ENCODE measurements at places on chromosomes 13 and 19.

- DNase-seq: peak; percentile 92
Observed at GRCh38 chr13:80469853-80470381, 129.0 kb upstream of the SPRY2 start.

GRCh38 chr19:58356766-58357480 lies 3.6 kb upstream of the A1BG start:
- no peak for DNase-seq

- peak; percentile 57 for DNase-seq
Observed at GRCh38 chr19:38707512-38708114, 36.7 kb downstream of the CAPN12 start.

- peak; percentile 48 for DNase-seq
Observed at GRCh38 chr19:58279042-58279924, 528 bp downstream of the ZNF8 start.

DNA sequence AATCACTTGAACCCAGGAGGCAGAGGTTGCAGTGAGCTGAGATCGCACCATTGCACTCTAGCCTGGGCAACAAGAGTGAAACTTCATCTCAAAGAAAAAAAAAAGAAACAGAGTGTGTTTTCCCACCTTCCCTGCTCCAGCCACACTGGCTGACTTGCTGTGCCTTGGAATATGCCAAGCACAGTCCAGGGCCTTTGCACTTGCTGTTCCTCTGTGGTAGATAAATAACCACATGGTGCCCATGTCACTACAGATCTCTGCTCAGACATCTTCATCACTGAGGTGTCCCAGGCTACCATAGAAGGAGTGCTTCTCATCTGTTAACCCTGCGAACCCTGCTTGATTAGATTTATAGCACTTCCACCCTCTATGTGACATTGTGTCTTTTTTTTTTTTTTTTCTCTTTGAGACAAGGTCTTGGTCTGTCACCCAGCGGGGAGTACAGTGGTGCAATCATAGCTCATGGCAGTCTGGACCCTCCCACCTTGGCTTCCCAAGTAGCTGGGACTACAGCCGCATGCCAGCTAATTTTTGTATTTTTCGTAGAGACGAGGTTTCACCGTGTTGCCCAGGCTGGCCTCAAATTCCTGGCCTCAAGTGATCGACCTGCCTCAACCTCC lies 10.4 kb downstream of the SMARCA4 start:
- no peak for DNase-seq

- peak; percentile 11 for DNase-seq
Observed at GRCh38 chr19:16509141-16510061, 13.2 kb downstream of the C19orf44 start.

DNA sequence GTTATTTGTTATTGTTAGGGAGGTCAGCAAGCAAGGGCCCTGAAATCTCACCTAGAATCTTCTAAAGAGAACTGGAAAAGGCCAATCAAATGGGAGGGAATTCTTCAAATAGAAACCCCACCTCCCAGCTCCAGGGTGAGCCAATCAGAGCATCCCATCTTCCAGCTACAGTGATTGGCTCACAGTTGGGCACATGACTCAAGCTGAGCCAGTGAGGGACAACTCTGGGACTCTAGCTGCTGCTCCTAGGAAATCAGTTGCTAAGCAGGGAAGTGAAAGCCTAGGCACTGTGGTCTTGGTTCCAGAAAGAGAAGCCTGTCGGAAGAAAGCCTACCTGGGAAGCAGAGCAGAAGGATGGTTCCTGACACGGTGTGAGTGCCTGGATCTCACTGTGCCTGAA lies 13.4 kb downstream of the TM6SF2 start:
- DNase-seq: no peak

DNA sequence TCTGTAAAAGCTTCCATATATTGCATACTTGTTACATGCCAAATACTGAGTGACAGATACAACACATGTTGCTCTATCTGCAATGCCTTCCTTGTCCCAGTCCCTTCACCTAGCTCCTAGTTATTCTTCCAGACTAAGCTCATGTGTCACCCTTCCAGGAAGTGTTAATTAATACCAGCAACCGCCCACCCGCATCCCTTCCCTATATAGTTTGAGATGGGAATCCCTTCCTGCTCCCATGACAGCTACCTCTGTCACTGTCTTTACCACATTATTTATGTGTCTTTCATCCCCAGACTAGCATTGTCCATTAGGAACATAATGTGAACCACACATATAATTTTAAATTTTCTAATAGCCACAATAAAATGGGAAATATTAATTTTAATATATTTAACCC lies 49.5 kb upstream of the FRY start:
- DNase-seq: no peak

- no peak for DNase-seq
Observed at GRCh38 chr13:73187106-73187505, 128.3 kb downstream of the KLF5 start.

DNA sequence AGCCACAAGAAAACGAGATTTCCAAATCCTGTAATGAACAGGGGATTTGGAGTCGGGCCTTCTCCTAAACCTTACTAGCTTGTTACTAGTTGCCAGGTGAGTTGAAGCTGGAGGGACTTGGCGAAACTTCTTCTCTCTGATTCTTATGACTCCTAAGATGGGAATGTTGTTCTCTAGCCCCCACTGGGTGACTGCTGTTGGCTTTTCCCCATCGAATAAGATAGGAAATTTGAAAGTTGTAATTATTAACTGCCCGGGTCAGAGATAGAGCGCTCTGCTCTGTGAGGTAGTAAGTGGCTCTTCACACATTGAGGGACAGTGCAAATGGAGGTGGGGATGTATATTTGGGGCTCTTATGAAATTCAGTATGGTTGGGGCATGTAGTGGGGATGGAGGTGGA lies 111.2 kb upstream of the MBNL2 start:
- no peak for DNase-seq

DNA sequence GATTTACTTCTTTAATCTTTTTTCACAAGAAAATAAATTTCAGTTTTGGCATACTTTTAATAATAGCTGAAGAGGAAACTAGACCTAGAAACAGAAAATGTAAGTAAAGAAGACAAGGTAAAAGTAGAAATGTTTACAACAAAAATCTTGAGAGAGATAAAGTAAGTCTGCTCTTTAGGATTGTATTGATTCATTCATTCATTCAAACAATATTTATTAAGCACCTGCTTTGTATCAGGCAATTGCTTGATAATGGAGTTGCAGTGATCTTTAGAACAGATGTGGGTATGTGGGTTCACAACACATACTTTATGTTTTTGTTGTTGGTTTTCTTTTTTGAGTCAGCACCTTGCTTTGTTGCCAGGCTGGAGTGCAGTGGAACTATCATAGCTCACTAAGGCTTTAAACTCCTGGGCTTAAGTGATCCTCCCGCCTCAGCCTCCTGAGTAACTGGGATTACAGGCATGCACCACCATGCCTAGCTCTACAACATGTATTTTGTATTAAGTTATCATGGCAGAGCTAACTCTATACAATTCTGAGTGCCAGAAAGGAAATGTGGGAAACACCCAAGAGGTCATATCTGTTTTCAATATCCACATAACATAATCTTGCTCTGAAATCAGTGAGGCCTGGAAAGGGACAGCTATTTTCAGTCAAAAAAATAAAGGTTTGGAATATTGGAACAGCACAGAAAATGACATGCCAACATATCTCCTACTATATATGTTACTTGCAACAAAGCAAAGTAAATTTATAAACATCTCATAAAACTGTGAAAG lies 8.8 kb upstream of the SPART start:
- DNase-seq: no peak

- DNase-seq: peak; percentile 74
Observed at GRCh38 chr13:37869756-37870488, at the start of gene TRPC4. Gene TRPC4 (minus strand): TSS chr13:37869772. CDS start chr13:37783333, 86,439 bp downstream.

GRCh38 chr19:18090545-18091216 lies 3.9 kb upstream of the IL12RB1 start:
- peak; percentile 10 for DNase-seq

GRCh38 chr19:16235811-16236652 lies 38.3 kb downstream of the AP1M1 start:
- no peak for DNase-seq

DNA sequence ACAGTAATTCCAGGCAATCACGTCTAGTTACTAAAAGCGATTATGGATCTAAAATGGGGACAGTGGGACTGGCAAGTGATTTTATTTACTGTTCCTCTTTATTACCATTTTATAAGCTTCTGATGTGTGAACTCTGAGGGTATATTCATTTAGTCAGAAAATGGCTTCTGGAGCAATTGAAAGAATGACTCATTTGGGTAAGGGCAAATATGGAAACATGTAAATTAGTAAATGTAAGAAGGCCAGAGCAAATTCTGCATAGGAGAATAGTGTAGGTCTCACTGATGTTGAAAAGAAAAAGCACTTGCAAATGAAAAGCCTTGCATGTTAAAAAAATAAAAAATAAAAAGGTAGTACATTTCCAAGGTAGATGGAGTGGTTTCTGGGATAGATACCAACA lies 262.2 kb downstream of the KLF5 start:
- no peak for DNase-seq

- no peak for DNase-seq
Observed at GRCh38 chr19:56347163-56347778, 32.6 kb upstream of the ZSCAN5A start.

GRCh38 chr13:96091164-96092117 lies 1.5 kb downstream of the HS6ST3 start:
- peak; percentile 7 for DNase-seq

GRCh38 chr13:31769575-31769974 lies 30.2 kb downstream of the RXFP2 start:
- no peak for DNase-seq

- DNase-seq: no peak
Observed at GRCh38 chr13:22081430-22081829, 410.6 kb downstream of the FGF9 start.

DNA sequence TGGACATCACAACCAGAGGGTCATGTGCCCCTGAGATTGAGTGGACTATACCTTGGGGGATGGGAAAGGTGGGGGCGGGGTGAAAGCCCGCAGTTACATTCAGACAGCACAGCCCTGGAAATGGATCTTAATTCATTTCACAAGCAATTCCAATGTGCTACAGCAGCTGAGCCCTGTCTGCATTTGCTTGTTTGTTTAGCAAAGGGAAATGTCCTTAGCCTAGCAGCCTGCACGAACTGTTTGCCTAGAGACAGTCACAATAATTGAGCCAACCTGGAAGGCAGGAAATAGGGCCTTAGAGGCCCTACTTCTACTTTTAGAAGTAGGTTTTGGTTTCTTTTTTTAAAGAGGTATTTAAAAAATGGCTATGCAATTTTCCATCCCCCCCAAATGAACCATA lies 177.3 kb upstream of the KL start:
- DNase-seq: peak; percentile 53

DNA sequence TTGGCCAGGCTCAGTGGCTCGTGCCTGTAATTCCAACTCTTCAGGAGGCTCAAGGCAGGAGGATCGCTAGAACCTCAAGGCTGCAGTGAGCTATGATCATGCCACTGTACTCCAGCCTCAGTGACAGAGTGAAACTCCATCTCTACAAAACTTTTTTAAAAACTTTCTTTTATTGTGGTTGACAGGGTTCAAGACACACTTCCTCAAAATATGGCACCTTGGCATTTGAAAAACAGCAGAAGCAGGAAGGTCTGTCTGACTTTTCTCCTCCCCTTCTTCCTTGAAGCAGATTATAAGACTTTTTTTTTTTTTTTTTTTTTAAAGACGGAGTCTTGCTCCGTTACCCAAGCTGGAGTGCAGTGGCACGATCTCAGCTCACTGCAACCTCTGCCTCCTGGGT lies 100.3 kb downstream of the TM9SF2 start:
- DNase-seq: no peak

DNA sequence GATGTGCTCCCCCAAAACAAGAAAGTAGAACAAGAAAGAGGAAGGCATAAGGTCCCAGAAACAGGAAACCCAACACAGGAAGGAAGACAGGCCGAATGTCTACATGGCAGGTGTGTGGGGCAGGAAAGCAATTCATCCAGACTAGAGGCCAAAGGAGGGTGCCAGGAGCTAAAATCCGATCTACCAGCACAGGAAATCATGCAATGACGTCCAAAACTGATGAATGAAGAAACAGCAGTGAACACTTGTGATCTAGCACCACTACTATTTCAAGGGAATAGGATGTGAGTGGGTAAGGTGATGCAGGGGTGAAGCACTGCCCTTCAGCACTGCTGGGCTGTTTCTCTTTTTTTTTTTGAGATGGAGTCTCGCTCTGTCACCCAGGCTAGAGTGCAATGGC lies 59.1 kb downstream of the DOCK9 start:
- no peak for DNase-seq

DNA sequence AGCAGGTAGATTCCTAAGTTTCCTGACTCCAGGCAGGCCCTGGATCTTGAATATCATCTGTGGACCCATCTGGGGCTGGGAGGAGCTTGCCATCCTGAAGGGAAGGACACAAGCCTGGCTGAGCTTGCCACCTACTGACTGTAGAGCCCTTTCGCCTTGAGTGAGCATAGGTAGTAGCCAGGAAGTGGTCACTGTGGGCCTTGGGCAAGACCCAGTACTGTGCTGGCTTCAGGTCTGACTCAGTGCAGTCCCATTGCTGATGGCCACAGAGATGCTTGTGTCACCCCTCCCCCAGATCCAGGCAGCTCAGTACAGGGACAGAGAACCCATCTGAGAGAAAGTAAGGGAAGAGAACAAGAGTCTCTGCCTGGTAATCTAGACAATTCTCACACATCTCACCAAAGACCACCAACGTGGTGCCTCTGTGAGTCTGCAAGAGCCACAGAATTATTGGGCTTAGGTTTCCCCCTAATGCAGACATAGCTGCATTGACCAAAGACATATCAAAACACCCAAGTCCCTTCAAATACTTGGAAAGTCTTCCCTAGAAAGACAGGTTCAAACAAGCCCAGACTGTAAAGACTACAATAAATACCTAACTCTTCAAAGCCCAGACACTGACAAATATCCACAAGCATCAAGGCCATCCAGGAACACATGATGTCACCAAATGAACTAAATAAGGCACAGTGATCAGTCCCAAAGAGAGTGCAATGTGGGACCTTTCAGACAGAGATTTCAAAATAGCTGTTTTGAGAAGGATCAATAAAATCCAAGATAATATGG lies 108.2 kb upstream of the WASF3 start:
- DNase-seq: no peak

GRCh38 chr19:2254064-2254872 lies 1.9 kb downstream of the JSRP1 start:
- no peak for DNase-seq

DNA sequence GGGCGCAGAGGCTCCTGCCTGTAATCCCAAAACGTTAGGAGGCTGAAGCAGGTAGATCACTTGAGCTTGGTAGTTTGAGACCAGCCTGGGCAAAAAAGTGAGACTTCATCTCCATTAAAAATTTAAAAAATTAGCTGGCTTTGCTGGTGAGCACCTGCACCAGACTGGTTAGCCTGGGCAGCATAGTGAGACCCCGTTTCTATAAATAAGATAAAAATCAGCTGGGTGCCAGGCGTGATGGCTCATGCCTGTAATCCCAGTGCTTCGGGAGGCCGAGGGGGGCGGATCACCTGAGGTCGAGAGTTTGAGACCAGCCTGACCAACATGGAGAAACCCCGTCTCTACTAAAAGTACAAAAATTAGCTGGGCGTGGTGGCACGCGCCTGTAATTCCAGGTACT lies 32.4 kb downstream of the DPRX start:
- no peak for DNase-seq

- peak; percentile 8 for DNase-seq
Observed at GRCh38 chr13:71759651-71760511, 107.1 kb downstream of the DACH1 start.

All from astrocyte of the spinal cord (primary cell).